ENCODE measurements at places on chromosomes 2 and 18. TPM values are rescaled to one million over a fixed set of nuclear protein-coding genes. Genes with fewer than 3 reads are reported as not detected.

- H3K27ac ChIP-seq: peak overlapping the region; percentile 92
- no peaks in the 10 kb centered on the region for H3K27me3 ChIP-seq
- no peak for DNase-seq
- peaks cover 29% of the 10 kb centered on the region for H3K4me1 ChIP-seq
These were observed 117.3 kb downstream of the PLB1 start for GRCh38 chr2:28613186-28613585.

GRCh38 chr2:86445436-86445835, 4.3 kb downstream of the KDM3A start:
- peaks cover 12% of the 10 kb centered on the region for H3K4me1 ChIP-seq
- no peaks in the 10 kb centered on the region for H3K36me3 ChIP-seq
- no peak overlapping the region for H3K4me3 ChIP-seq
- no peaks in the 10 kb centered on the region for H3K27me3 ChIP-seq

The GATA6 gene
- polyA plus RNA-seq: 128 TPM

- peak overlapping the region; percentile 42 for H3K27ac ChIP-seq
- no peak overlapping the region for H3K4me3 ChIP-seq
- H3K36me3 ChIP-seq: no peaks in the 10 kb centered on the region
These were observed 161.1 kb downstream of the ESCO1 start for GRCh38 chr18:21439431-21439846.

The EGR4 gene
- 1.9 TPM for polyA plus RNA-seq

GRCh38 chr2:19783935-19784334, 117.8 kb downstream of the TTC32 start:
- H3K27me3 ChIP-seq: no peaks in the 10 kb centered on the region
- H3K4me3 ChIP-seq: no peak overlapping the region
- no peak overlapping the region for H3K27ac ChIP-seq
- no peaks in the 10 kb centered on the region for H3K36me3 ChIP-seq

The MOGAT1 gene
- polyA plus RNA-seq: not detected

DNA sequence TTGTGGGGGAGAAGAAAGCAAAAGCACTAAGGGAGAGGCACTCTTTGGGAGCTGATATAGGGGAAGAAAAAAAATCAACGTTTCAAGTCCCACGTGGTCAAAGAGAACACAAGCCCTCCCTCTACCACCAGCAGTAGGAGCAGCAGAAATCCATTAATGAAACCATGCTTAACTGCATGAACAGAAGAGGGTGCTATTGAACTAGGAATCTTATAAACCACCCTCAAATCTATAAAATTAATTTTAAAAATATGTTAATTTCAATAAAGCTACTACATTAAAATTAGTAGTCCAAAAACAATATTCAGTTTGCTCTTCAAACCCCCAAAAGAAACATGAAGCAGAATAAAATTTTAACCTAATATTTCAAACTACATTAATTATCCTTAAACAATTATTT, 147.8 kb downstream of the TMEM18 start:
- H3K27ac ChIP-seq: no peak overlapping the region
- no peak overlapping the region for H3K4me3 ChIP-seq
- no peaks in the 10 kb centered on the region for H3K4me1 ChIP-seq
- DNase-seq: peak; percentile 20

DNA sequence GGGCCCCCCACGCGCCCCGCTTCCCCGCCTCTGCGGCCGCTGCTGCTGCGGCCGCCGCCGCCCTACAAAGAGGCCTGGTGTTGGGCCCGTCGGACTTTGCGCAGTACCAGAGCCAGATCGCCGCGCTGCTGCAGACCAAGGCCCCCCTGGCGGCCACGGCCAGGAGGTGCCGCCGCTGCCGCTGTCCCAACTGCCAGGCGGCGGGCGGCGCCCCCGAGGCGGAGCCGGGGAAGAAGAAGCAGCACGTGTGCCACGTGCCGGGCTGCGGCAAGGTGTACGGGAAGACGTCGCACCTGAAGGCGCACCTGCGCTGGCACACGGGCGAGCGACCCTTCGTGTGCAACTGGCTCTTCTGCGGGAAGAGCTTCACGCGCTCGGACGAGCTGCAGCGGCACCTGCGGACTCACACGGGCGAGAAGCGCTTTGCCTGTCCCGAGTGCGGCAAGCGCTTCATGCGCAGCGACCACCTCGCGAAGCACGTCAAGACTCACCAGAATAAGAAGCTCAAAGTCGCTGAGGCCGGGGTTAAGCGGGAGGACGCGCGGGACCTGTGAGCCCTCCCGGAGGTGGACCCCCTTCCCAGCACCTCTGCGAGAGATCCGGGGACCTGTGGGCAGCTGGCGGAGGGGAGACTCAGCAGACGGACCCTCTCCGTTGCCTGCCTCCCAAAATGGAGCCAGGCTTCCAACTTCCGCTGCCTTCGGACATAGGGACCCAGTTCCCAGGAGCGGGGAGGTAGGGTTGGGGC, 1.9 kb downstream of the SP5 start:
- H3K4me1 ChIP-seq: peaks cover 22% of the 10 kb centered on the region
- no peak overlapping the region for H3K27ac ChIP-seq
- peak; percentile 90 for DNase-seq
- H3K36me3 ChIP-seq: no peaks in the 10 kb centered on the region
- H3K4me3 ChIP-seq: peak overlapping the region; percentile 30
- H3K27me3 ChIP-seq: peaks cover 68% of the 10 kb centered on the region
